Psoas muscle (tissue), 8 donors: ENCODE measurements at places on chromosomes 11 and 22. TPM values are rescaled to one million over a fixed set of nuclear protein-coding genes. Genes with fewer than 3 reads are reported as not detected.

GRCh38 chr22:33302049-33302545 is 243.9 kb upstream of the SYN3 start:
- peak; percentile 89 for DNase-seq

- no peak for DNase-seq
Observed at GRCh38 chr22:29204455-29205183, 1.1 kb upstream of the EMID1 start.

GRCh38 chr22:24068717-24069297 is 57.7 kb downstream of the CABIN1 start:
- no peak for DNase-seq

DNA sequence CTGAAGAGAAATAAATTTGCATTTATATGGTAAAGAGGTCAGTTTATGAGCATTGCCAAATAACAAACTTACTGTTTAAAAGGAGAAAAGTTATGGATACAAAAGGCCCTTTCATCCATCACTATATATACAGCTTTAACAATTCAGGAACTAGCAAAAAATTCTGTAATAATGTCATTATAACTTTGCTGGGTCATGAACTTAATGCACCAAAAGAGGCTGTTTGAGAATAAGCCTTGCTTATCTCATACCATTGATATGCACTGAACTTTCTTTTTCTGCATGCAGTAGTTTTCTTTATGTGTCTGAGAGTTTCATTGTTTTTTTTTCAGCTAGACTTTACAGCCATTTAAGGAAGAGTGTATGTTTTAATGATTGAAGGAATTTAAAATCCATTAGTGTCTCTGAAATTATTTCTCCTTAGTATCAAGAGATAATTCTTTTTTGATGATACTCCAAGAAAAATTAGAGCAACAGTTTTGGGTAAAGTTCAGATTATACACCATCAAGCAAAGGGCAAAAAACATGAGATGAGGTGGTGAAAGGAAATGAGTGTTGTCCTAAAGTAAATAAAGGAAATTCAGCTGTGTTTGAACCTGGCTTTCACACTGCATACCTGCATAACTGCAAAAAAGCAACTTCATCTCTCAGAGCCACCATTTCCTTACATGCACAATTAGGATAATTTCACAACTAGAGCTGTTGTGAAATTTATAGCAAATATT is 188.2 kb upstream of the ANO3 start:
- no peak for DNase-seq

DNA sequence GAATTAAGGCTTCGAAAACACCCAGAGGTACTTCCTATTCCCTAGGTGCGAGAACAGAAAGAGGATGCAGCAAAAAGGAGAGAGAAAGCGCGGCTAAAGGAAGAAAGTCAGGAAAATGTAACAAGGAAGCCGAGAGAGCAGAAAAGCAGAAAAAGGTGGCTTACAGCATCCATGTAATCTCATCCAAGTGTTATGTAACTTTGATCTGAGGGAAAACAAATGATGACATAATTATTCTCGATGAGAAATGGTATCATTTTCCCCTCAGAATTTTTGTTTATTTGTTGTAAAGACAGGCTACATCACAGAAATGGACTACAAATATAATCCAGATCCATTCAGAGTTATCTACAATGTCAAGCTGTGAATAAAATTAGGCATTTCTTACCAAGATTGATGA is 69.1 kb upstream of the APOA1 start:
- no peak for DNase-seq

DNA sequence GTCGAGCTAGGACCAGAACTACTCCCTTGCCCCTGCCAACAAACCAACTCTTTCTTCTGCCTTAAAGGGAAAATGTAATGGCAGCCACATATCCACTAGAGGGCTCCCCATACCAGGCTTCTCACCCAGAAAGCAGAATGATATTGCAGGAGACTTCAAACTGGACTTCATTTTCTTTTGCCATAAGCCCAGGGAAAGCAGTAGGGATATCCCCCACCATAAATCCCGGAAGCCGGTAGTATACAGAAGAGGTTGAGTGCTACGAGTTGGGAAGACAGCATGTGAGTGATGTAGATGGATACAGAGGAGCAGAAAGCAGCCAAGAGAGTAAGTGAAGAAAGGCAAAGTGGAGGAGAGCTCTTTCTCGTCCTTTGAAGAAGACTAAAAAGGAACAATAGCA is 12.1 kb downstream of the PLAAT5 start:
- no peak for DNase-seq

DNA sequence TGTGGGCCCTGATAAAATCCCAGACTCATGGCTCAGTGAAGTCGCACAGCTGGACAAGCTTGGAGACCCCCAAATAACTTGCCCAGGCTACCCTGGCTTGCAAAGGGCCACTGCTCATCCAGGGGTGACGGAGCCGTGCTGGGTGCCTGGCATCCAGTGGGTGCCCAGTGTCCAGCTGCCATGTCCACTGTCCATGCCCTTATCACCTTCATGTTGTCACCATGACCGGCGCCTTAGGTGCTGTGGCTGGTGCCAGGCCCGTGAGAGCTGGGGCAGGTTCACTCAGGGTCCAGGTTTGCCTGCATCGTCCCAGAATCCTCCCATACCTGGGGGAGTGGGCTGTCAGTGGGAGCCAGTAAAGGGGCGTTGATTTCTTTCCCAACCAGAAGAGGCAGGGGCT is 57.4 kb downstream of the LRP5 start:
- DNase-seq: no peak

GRCh38 chr22:30863081-30863833 is 105.3 kb downstream of the MORC2 start:
- no peak for DNase-seq

DNA sequence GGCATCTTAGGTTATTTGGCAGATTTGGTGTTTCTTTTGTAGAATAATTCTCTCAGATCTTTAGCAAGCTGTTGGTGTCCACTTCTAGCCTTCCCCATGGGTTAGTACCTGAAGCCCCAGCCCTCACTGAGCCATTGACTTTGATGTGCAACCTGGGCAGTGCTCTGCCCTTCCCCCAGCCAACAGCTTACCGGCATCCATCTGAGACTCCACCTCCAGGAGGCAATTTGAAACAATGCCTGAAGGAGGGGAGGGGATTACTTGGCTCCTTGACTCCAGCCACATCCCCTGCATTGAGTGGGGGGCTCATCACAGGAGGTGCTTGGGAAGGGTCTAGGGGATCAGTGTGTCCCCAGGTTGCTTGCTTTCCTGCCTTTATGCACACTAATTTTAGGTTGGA is 114.8 kb downstream of the TRIM29 start:
- no peak for DNase-seq

DNA sequence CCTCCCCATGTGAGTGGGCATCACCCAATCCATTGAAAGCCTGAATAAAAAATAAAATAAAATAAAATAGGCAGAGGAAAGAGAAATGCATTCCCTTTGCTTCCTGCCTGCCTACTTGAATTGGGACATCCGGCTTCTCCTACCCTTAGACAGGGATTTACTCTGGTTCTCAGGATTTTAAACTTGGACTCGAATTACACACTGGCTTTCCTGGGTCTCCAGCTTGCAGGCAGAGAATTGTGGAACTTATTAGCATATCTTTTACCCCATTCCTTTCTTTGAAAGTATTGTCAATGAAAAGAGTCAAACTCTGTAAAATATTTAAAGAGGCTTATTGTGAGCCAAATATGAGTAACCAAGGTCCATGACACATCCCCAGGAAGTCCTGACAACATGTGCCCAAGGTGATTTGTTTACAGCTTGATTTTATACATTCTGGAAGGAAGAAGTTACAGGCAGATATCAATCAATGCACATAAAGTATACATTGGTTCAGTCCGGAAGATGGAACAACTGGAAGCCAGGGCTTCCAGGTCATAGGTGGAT is 78.4 kb upstream of the CCDC90B start:
- DNase-seq: no peak

DNA sequence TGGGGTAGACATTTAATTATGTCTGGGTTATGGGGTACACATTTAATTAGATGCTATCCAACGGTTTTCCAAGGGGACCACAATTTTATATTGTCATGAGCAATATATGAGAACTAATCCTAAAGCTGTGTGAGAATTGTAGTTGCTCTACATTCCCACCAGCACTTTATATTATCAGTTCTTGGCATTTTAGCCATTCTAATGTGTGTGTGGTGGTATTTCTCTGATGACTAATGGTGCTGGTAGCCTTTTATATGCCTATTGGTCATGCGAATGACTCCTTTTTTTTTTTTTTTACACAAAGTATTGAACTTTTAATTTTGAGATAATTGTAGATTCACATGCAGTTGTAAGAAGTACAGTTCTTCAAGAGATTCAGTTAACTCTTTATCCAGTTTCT is 26.2 kb downstream of the TMEM135 start:
- no peak for DNase-seq

DNA sequence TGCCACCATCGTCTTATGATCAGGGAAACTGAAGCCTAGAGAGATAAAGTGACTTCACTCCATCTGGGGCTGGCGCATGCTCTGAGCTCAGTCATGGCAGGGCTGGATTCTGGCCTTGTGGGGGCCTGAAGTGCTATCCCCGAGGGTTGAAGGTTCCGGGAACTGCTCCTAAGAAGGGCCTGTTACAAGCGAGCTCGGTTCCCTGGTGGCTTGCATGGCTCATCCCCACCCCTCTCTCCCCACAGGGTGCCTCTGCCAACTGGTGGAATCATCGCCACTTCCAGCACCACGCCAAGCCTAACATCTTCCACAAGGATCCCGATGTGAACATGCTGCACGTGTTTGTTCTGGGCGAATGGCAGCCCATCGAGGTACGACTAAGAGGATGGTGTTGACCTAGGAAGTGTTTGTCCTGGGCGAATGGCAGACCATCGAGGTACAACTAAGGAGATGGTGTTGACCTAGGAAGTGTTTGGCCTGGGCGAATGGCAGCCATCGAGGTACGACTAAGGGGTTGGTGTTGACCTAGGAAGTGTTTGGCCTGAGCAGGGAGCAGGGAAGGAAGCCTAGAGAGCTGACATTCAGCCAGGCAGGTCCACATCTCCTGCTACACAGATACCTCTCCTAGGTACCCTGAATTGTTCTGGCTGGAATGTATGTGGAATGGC is 19.9 kb downstream of the FADS2 start:
- DNase-seq: no peak

DNA sequence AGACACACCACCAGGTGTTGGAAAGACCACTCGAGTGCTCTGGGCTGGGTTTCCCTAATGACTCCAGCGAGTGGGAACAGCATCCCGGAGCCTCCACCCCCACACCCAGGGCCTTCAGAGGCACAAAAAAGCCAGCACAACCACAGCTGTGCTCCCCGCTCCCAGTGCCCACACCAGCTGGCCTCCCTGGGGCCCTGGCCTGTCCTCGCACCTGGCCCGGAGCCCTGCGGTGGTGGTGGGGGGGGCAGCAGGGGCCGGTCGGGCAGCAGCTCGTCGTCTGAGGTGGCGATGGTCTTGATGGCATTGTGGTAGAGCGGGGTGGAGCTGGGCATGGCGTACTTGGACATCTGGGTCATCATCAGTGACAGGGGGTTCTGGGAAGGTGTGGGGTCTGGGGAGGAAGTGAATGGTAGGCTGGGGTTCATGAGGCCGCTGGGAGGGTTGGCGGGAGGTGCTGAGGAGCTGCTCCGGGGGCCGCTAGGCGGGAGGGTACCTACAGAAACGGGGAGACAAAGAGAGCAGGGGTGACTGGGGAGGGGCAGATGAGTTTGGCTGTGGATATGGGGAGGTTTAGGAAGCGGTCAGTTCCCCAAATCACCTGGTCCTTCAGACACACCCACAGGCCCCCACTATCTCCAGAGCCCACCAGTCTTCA is 16.1 kb downstream of the CXCR5 start:
- DNase-seq: no peak

DNA sequence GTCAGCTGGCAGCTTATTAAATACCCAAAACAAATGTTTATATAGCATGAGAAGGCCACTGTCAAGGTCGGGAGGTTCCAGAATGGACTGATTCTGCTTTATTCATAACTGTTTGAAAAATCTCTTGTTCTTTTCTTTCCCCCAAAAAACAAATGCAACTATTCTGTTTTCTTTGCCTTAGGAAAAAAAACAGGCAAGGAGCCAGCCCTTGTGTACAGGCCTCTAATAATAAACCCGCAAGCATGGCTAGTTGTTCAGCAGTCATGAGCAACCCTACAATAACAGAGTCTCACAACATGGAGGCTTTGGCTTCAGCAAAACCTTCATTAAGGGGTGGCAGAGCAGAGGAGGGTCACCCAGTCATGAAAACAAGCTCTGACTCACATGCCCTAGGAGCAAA is 191.7 kb downstream of the KIRREL3 start:
- DNase-seq: no peak

GRCh38 chr11:8533332-8533731 is 60.7 kb downstream of the STK33 start:
- no peak for DNase-seq

DNA sequence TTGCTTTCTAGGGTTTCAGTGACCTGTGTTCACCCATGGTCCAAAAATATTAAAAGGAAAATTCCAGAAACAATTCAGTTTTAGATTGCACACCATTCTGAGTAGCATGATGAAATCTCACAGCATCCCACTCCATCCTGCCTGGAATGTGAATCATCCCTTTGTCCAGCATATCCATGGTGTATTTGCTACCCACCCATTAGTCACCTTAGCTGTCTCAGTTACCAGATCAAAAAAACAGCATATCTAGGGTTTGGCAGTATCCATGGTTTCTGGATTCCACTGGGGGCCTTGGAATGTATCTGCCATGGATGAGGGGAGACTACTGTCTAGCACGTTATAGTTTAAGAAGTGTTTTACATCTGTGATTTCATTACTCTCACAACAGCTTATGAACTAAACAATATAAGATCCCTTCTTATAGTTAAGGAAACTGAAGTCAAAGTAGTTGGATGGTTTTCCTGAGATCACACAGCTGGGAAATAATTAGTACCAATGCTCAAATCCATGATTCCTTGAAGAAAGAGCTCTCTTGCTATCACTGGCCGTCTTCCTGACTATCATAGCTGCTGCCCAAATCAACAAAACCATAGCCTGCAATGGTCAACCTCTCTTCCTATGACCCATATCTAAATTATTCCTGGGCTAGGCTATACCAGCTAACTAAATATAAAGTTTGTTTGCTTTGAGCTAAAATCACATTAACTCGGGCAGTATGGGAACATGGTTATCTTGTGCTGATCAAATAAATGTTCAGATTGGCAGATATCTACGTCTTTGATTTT is 122.6 kb downstream of the MICAL2 start:
- no peak for DNase-seq

GRCh38 chr11:103940551-103940950 is 95.9 kb upstream of the DDI1 start:
- DNase-seq: no peak

Gene CFL1
- 210 TPM for total RNA-seq

Gene CCDC15
- 0.22 TPM for total RNA-seq

Gene ELMOD1
- 1.3 TPM for total RNA-seq

Gene PTGDR2
- 1.0 TPM for total RNA-seq
